Stimulated activated CD4-positive, alpha-beta T cell treated with anti-CD3 and anti-CD28 coated beads, Interleukin-1b, Interleukin-23, amount 100 ng/mL, for 1 hour (primary cell): ENCODE measurements at places on chromosomes 7 and 10.

DNA sequence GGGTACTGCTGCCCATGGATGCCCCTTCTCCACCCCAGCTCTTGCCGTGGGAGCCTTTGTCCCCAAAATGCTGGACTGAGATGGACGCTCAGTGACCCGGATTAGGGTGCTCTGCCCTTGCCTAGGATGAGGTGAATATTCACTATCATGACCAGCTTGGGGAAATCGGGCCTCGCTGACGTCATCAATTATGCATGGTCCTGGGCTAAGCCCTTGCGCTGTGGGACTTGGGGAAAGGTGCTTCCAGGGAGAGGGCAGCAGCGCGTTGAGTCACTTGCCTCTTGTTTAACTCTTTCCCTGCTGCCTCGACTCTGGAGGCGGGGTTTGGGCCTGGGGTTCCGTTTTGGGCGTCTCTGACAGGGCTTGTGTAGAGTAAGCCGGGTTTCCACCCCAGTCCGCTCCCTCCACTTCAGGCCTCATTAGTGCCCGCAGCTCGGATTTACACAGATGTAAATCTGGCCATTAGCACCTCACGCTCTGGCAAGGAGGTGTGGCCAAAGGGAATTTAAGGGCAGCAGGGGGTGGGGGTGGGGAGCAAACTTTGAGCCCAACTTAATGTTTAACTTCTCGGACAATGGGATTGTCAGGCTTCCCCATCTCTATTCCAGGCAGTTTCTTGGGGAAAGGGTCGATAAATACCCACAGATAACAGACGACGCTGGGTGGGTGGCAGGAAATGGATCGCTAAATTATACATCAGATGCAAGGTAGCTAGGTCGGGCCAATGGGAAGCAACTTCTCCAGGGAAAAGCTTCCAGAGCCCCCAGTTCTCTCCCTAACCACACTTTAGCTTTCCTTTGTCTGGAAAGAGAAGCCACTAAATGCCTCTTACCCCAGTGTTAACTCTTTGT, 51.3 kb upstream of the TCF7L2 start:
- no peak for DNase-seq

DNA sequence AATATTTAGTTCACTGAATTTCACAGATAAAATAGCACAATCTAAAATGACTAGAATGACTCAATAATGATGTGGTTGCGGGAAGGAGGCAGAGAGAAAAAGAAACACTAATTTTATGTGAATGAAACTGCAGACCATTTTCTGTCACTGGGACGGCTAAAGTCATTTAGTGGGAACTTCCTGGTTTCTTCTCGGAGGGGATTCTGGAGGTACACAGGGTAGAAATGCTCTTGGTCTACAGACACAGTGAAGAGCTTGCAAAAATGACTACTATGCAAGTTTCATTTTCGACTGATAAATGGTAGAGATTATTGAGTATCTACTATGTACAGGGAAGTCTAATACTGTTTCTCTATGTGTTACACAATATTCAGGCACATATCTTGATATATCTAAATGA, 63.5 kb upstream of the LRRN3 start:
- DNase-seq, result no peak

DNA sequence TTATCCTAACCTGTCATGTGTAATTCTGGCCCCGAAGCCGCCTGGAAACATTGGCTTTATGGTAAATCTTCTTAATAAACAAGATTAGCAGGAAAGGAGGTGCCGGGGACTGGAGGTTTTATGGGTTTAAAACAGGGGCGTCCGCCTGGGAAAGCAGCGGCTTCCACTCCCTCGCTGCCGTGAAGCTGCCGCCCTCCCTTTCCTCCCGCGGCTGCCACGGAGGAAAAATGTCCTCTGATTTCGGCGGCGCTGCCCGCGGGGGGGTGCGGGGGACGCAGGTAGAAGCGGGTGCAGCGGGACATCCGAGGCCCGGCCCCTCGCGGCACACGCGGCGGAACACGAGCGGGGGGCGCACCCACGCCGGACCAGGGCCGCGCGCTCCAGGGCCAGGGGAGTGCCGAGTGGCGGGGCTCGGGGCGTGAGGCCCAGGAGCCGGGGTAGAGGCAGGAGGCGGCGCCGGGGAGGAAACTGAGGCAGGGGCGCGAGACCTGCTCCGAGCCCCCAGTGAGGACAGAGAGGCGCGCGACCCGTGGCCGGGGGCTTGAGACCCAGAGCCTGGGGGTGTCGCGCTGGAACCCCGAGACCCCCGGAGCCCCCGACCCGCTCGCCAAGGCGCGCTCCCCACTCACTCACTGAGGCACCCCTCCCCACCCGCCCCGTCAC, 993 bp downstream of the PTPRN2 start:
- no peak for DNase-seq

- DNase-seq, result no peak
These were observed 4.2 kb upstream of the MUC12 start for GRCh38 chr7:100965045-100965722.

GRCh38 chr7:156224833-156225225, 412.6 kb upstream of the SHH start:
- DNase-seq, result no peak

DNA sequence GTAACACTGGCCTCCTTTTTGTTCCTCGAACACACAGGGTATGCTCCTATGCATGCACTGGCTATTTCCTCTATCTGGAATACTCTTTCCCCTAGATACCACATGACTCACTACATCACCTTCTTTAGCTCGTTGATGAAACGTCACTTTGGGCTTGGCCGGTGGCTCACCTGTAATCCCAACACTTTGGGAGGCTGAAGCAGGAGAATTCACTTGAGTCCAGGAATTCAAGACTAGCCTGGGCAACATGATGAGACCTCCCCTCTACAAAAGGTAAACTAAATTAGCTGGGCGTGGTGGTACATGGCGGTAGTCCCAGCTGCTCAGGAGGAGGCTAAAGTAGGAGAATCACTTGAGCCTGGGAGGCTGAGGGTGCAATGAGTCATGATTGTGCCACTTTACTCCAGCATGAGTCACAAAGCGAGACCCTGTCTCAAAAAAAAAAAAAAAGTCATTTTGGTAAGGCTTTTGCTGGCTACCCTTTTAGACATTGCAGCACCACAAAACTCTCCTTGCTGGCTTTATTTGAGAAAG, 14.5 kb downstream of the ANKIB1 start:
- DNase-seq, result no peak

DNA sequence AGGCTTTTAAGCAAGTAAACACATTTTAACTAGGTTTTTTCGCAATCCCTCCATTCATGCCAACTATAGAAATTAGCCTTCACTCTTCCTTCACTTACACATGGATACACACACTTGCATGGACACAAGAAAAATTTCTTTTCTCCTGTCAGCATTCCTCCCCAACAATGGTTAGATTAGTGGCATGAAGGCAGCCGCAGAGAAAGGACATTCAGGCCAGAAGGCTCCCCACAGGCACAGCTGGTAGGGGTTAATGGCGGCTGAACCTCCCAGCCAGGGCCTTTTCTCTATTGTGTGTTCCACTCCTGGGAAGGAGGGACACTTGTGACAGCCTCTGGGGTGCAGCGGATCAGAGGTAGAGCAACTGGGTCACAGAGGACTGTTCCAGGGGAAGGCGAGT, 255.0 kb upstream of the SP8 start:
- DNase-seq, result no peak

- DNase-seq, result no peak
These were observed 105.0 kb upstream of the DIP2C start for GRCh38 chr10:794382-794956.

DNA sequence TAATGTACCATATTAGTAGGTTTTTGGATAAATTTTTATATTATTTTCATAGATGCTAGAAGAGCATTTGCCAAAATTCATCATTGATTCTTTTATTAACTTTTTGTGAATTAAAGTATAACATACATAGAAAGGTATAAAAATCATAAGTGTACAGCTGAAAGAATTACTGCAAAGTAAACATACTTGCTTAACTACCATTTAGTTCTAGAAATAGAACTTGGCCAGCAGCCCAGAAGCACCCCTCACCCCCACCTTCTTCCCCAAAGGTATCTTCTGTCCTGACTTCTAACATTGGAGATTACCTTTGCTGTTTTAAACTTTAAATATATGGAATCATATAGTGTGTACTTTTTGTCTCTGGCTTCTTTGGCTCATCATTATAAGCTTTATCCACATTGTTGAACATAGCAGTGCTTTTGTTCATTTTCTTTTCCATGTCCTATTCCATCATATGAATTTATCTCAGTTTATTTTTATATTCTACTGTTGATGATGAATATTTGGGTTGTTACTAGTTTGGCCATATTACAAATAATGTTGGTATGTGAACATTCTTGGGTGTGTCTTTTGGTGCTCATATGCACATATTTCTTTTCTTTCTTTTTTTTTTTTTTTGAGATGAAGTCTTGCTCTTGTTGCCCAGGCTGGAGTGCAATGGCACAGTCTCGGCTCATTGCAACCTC, 142.8 kb downstream of the ADK start:
- no peak for DNase-seq

DNA sequence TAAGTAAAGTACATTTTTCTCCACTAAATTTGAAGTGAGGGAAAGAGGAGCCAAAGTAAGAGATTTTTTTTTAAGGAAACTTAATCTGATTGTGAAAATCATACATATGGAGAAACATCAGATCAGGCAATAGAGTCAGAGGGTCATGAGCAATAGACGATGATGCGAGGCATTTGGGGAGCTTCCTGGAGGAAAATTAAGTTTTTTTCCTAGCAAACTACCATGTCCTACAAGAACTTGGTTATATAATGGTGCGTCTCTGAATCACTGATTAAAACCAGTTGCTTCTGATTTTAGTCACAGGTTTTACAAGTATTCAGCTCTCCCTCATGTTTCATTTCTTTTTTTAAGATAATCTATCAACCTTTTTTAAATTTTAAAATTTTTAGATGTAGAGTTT, 52.1 kb upstream of the MTURN start:
- DNase-seq, result no peak

DNA sequence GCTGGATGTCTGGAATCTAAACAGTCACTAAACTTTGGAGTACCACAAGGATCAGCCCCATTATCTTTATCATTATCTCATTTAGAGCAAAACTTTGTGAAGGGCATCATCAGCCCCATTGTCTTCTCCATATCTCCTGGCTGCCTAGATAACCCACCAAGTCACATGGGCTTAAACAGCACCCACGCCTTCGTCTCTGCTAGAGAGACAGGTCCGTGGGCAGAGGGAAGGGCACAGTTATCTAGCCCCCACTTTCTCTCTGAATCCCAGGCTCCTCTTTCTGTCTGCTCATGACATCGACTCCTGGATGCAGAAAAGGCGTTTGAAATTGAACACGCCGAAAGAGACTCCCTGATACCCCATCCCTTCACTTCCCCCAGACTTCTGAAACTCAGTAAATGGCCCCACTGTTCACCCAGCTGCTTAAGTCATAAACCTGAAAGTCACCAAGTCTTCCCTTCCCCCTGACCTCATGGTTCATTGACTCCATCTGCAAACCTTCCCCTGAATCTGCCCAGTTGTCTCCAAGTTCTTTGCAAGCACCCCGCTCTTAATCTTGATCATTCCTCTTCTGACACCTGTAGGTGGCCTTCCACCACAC, 20.9 kb upstream of the PARD3 start:
- no peak for DNase-seq

- no peak for DNase-seq
These were observed 11.8 kb upstream of the DDIT4 start for GRCh38 chr10:72261784-72262404.

- DNase-seq, result no peak
These were observed 54.6 kb upstream of the OPN4 start for GRCh38 chr10:86599729-86600128.

- DNase-seq, result no peak
These were observed 8.9 kb upstream of the VSTM4 start for GRCh38 chr10:49123981-49124950.

GRCh38 chr7:151382079-151382885, 27.6 kb downstream of the WDR86 start:
- DNase-seq, result peak; percentile 8

DNA sequence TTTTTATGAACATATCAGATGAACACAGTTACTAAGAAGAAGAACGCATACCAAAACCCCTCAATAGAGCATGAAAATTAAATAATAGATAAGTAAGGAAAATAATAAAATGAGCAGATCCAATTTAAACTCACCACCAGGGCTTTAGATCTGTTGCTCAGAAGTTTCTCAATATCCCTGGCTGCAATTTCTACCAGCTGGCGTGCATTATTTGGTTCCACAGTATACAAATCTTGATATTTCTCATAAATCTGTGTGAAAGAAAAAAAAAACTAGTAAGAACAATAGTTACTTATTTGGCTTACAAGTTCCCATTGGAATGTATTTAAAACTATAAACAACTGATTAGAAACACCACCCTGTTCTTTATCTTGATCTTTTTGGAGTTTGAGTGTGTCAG, 108.6 kb downstream of the CACNA2D1 start:
- no peak for DNase-seq

- no peak for DNase-seq
These were observed 15.2 kb upstream of the EXOC6 start for GRCh38 chr10:92832998-92833650.

- no peak for DNase-seq
These were observed 249.3 kb upstream of the NEBL start for GRCh38 chr10:21146436-21146789.

DNA sequence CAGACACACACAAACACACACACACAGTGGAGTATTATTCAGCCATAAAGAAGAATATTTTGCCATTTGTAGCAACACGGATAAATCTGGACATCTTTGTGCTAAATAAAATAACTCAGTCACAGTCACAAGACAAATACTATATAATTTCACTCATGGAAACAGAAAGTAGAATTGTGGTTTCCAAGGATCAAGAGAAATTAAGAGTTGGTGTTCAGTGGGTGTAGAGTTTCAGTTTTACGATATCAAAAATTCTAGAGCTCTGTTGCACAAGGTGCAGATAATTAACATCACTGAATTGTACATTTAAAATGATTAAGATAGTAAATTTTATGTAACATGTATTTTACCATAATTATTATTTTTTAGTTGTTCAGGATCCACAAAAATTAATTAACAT, 1235.0 kb downstream of the XPNPEP1 start:
- DNase-seq, result no peak

GRCh38 chr10:126893841-126894240, 11.4 kb upstream of the DOCK1 start:
- DNase-seq, result no peak

- DNase-seq, result no peak
These were observed 52.6 kb downstream of the CHST3 start for GRCh38 chr10:72016608-72017300.

GRCh38 chr10:17789396-17789795, 19.8 kb upstream of the MRC1 start:
- DNase-seq, result no peak

DNA sequence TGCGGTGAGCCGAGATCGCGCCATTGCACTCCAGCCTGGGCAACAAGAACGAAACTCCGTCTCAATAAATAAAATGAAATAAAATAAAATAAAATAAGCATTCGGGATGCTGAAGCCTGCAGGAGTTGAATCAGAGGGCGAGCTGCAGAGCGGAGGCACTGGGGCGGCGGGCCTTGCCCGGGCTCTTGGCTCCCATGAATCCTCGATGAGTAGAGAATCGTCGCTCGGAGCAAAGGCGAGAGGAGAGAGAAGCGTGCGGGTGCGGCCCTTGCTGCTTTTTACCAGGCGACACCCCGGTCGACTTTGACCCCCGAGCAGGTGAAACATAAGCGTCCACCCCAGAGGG, 168.3 kb downstream of the UBE2H start:
- DNase-seq, result no peak

- DNase-seq, result peak; percentile 37
These were observed 52.4 kb upstream of the GTF2IRD1 start for GRCh38 chr7:74401137-74401859.
